Cerebellar cortex (tissue), 1 donor: ENCODE measurements at places on chromosomes 2 and 18.

- DNase-seq, result no peak
These were observed 25.0 kb upstream of the FAHD2A start for GRCh38 chr2:95377216-95378123.

GRCh38 chr2:9164112-9164608 lies 42.5 kb upstream of the ASAP2 start:
- no peak for DNase-seq

DNA sequence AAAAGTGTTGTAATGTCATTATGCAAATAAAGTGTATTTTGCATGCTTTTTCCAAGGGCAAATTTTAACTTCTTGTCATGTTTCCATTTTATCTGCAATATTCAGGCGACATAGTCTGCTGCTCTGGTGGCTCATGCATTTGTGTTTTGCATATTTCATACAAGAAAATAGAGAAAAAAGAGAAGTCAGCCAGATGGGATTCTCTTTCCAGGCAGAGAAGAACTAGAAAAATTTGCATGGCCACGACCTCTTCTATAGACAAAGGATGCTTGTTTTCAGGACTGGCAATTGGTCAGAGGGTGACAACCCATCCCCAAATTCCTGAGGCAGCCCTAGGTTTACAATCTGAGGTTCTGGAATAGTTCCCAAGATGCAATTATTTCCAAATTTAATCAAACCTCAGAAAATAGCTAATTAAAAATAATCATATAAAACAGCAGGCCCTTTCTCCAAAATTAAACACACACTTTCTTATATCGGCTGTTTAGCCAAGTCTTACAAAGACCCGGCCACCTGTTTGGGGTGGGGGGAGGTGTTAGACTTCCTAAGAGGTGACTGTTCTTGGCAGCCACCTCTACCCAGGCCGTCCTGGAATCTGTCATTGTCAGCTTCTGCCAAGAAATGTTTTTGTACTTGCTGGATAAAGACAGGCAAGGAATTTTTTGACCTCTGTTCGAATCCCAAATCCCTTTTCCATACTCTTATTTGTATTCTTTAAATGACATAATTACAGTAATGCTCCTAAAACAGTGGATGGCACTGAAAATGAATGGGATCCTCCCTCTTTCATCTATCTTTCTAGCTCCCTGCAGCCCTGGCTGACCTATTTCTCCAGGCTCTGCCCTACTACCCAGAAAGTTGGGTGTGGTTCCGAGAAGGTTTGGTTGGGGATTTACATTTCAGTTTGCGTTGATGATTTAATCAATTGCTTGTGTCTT lies 20.8 kb upstream of the SOS1 start:
- DNase-seq, result peak; percentile 79

DNA sequence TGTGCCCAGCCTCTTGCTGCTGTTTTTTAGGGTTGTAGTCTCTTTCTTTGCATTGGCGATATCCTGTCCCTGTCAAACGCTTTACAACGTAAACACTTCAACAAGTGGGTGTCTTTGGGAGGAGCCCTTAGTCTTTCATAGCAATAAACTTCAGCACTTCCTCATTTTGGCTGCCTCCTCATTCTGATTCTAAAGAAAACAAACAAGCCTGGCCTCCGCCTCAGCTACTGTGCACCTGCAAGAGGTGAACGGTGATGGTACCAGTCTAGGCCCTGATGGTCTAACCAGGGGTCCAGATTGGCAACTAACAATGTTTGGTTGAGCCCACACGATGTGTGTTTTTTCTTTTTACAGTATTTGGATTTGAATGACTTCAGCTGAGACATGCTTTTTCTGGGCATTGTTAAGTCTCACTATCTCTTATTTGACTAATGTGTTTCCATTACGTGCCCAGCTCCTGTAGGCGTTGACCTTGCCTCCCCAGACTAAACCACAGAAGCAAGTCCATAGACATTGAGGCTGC lies 53.2 kb upstream of the CUL3 start:
- DNase-seq, result no peak

DNA sequence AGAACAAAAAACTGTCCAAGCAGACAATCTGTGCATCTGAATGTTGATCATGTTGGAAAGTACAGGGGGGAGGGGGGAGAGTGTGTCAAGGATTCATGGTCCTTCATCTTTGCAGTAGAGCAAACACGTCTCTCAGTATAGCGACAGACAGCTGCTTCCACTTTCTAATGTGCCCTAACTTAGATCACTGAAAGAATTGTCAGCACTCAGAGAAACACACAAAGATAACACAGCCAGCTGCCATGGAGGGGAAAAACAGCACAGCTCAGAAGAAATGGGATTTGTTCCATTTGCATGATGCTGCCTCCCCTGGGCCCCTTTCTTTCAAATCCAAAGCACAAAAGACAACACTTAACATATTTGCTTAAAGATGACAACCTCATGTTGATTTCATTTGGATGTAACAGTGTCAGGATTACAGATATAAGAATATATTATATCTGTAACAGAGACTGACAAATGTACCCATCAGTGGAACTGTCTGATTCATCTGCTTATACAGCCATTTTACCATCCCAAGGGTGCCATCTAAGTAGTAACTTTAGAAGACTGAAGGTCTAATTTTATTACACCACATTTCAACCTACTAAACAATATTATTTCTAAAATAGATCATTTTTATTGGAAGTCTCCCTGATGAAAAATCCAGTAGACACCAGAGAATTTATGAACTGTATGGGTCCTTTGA lies 17.7 kb downstream of the FIGN start:
- DNase-seq, result no peak

- DNase-seq, result no peak
These were observed 208.9 kb downstream of the ZEB2 start for GRCh38 chr2:144310889-144311608.

- DNase-seq, result peak; percentile 4
These were observed 85.2 kb upstream of the ITGA4 start for GRCh38 chr2:181371782-181372645.

DNA sequence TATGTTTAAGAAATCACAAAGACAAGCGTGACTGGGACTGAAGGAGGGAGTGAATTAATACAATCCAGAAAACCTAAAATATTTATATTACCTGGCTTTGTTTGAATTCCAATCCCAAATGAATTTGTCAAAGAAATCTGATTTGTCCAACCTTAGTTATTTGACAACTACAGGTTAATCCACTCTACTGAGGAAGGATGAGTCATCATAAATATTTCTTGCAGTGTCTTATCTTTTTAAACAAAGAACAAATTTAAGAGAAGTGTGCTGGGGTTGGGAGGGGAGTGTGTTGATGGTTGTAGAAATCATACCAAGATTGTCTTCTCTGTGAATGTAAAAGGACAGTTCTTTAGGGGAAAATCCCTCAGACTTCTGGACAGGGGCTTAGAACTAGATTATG lies 1106.3 kb upstream of the SLC39A10 start:
- no peak for DNase-seq

GRCh38 chr2:172113617-172114016 lies 10.9 kb upstream of the DLX2 start:
- DNase-seq, result peak; percentile 70

DNA sequence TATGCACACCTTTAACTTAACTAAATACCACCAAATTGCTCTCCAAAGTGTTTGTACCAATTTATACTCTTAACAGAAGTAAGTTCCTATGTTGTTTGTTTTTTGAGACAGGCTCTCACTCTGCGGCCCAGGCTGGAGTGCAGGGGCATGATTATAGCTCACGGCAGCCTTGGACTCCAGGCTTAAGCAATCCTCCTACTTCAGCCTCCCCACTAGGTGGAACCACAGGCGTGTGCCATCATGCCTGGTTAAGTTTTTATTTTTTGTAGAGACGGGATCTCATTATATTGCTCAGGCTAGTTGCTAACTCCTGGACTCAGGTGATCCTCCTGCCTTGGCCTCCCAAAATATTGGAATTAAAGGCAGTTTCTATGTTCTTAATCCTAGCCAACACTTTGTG lies 13.1 kb upstream of the NAB1 start:
- no peak for DNase-seq

DNA sequence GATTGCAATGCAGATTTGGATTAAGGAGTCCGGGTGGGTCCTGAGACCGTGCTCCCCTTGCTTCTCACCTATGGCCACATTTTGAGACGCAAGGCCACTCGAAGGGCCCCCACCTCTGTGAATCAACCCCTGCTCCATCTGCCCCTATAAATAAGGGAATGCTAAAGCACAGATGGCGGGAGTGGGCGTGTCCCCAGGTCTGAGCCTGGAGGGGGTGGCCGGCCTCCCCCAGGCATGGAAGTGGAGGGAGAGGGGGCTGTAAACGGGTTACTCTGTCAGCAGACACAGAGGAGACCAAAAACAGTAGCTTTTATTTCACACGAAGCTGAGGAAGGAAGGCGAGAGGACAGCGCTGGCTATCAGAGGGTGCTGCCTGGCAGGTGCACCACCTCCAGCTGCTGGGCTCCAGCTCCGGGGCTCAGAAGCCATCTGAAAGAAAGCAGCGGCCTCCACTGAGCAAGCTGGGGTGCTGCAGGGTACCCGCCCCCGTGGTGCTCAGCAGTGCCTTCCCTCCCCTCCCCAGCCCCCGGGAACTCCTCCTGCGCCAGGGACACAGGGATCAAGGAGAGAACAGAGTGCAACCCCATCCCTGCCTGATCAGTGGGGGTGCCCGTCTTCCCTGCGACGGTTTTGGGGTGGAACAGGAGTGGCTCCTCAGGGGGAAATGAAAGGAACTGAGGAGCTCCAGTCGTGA lies 56.7 kb upstream of the RAB6C start:
- DNase-seq, result no peak

DNA sequence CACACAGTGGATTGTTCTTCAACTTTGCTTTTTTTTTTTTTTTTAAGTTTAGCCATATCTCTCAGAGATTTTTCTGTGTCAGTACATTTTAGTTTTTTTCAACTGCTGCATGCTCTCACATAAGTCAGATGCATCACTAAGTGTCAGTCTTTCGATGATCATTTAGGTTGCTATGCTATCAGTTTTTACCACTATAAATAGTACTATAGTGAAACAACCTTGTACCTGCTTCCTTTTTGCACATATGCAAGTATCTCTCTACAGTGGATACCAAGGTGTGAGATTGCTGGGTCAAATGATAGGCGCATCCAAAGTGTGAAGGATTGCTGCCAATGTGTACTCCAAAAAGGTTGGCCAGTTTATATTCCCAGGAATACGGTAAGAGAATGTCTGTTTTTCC lies 33.5 kb upstream of the MAP4K3 start:
- DNase-seq, result no peak

DNA sequence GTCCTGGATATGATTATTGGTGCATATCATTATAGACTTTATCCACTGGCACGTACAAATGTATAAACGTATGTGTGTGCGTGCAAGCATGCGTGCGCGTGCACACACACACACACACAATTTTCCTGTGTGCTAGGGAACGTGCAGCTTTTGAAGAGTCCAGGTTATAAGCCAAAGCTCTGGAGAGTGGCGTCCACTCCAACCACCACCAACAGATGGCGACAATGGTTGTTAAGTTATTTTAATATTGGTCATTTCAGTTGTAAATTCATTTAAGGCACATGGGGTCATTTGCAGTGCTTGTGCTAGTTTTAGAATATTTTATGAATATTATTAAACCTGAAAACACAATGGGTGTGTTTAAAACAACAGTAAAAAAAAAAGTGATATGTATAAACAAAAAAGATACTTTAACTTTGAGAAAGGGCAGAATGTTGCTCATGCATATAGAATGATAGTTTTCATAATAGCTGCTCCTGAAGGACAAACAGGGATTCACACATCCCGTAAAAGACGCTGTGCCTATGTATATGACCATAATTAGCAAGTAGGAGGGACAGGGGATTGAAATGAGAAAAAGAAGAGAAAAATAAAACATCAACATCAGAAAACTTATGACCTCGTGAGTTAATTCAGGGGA lies 124.2 kb upstream of the ITGB6 start:
- DNase-seq, result peak; percentile 15

DNA sequence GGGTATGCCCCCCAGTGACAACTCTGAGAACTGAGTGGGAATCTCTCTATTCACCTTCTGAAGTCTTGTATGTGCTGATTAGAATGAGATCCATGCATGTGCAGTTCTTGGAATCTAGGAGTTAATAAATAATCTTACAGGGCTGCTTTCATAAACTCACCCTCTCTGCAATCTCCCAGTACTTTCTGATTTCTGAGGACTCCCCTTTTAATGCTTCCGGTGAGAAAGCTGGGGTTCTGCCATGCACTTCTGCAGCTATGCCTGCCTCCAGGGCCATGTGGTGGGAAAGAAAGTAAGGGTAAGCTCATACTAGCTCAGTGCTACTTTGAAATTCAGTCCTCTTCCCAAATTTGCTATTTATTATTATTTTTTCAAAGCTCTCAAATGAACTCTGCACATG lies 432.9 kb downstream of the MTX2 start:
- no peak for DNase-seq

DNA sequence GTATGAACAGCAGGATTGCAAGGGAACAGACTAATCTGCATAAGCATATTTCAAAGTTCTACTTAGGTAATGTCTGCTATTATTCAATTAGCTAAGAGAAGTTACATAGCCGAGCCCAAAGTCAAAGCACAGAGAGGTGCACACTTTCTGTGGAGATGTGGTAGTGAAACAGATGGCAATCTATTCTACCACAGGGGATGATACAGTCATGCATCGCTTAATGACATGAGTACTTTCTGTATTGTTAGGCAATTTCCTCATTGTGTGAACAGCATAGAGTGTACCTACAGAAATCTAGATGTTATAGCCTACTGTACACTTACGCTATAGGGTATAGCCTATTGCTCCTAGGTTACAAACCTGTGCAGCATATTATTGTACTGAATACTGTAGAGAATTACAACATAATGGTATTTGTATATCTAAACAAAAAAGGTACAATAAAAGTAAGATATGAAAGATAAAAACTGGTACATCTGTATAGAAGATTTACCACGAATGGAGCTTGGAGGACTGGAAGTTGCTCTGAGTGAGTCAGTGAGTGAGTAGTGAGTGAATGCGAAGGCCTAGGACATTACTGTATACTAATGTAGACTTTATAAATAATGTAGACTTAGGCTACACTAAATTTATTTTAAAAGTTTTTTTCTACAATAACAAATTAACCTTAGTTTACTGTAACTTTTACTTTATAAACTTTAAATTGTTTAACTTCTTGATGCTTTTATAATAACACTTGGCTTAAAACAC lies 197.6 kb downstream of the MBD5 start:
- DNase-seq, result no peak

DNA sequence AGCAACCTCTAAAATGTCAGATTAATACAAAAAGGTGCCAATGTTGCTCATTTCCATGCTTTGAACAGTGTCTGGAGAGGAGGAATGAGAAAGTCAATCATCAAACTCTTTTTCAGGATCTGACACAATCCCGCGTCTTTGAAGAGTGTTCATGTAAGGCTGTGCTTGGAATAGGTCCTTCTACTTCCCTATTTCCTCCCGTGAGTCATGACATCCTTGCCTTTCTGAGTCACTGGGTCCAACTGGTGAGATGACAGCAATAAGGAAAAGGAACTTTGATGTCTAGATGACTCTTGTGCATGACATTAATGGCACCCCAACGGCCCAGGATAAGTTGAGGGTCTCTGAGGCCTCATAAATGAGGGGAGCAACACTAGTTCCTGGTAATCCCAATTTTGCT lies 109.0 kb upstream of the CELF4 start:
- no peak for DNase-seq

- no peak for DNase-seq
These were observed 19.8 kb downstream of the RPIA start for GRCh38 chr2:88711289-88711688.
